ENCODE measurements at places on chromosomes 13 and 19.

GRCh38 chr19:53898636-53899341, 10.3 kb upstream of the CACNG7 start:
- no peak for DNase-seq

DNA sequence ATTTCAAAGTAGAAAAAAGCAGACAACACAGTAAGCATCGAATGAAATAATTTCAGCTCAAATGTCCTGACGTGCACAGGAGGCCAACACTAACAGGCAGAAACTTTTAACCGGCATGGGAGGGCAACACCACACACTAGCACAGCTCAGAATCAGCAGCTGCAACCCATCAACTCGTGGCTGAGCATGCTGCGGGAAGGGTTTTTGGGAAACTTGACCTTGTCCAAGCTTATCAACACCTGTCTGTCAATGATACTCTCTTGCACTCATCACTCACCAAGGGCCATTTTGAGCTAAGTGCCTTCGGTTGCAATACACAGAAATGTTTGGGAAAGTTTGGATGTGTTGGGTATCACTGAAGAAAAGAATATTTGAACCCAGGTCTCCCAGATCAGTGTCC, 483.7 kb downstream of the TSHZ3 start:
- DNase-seq = no peak

DNA sequence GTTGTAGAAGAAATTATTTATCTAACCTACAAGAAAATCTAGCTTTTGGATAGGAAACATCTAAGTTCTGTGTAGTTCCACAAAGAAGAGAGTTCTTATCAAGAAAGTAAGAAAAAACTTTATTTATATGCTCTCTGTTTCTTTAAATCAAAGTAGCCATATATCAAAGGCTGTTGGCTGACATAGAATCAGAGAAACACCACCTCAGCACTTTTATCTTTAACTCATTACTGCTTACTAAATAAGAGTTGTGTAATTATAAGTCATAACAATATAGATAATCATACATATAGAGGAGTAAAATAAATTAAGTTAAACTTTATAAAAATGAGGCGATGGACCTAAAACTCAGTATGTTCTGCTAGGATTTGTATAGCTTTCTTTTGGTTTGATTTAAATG, 570.6 kb downstream of the PCDH17 start:
- no peak for DNase-seq

DNA sequence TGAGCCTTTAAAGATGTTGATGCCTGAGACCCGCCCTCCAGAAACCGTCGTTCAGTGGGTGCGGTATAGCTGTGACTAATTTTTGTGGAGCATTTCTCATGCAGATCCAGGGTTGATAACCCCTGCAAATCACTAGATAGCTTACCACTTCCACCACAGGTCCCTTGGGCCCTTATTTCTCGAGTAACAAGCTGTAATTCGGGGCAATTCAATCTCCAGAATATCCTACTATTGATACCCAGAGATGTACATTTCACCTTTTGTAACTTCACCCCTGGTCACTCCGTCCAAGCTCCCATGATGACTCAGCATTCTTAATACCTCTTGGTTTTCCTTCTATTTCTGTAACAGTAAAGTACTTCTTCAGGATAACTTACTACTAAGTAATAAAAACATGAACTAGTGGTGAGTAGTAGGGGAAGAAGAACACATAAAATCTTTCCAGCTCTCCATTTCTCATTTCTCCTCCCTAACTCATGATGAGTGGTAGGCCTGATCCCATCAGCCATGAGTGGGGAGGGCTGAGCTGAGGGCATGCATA, 71.9 kb upstream of the UBL3 start:
- peak; percentile 69 for DNase-seq

DNA sequence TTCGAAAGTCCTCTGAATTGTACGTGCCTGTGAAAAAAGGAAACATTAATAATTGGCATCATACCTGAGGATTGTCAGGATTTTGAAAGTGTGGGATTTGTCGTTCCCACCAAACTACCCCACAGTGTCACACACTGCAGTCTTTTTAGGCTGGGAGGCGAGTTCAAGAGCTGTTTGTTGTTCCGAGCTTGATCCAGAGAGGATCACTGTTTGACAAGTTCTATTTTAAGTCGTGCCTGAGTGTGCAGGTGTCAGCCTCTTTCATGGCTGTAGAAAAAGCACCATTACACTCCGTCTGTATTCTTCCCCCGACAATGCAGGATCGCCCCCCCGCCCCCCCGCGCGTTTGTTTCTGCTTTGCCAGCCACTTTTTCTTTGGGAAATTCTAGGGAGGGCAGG, 635 bp upstream of the NBEA start:
- no peak for DNase-seq

DNA sequence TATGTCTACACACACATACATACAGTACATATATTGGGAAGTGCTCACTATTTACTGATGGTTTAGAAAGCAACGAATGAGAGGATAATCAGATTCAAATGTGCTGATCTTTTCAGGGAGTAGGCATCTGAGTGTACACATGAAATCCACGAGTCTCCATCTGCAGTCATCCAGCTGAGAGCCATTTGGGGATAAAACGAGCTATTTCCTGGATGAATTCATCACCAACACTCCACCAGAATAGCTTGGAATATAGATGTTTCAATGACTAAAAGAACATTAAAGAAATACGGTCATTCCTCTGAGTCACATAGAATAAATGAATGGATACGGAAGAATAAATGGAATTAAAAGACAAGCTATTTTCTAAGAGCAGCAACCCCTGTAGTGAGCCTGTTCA, 721.6 kb upstream of the ARGLU1 start:
- DNase-seq = no peak

DNA sequence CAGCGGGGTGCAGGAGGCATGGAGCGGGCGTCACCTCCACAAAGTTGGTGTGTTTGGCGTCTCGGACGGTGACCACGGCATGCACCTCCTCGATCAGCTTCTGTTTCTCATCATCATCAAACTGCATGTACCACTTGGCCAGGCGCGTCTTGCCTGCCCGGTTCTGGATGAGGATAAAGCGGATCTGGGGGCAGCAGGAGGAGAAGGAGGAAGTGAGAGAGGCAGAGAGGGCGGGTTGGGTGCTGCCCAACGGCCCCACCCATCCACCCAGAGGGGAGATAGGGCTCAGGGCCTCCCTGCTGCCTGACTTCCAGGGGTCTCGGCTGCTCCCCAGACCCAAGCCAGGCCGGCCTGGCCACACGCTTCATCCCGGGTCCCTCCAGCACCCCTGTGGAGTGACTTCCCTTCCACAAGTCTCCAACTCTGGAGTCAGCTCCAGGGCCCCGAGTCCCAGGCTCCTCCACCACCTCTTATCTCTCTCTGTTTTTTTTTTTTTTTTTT, 4.6 kb downstream of the AP2S1 start:
- no peak for DNase-seq

DNA sequence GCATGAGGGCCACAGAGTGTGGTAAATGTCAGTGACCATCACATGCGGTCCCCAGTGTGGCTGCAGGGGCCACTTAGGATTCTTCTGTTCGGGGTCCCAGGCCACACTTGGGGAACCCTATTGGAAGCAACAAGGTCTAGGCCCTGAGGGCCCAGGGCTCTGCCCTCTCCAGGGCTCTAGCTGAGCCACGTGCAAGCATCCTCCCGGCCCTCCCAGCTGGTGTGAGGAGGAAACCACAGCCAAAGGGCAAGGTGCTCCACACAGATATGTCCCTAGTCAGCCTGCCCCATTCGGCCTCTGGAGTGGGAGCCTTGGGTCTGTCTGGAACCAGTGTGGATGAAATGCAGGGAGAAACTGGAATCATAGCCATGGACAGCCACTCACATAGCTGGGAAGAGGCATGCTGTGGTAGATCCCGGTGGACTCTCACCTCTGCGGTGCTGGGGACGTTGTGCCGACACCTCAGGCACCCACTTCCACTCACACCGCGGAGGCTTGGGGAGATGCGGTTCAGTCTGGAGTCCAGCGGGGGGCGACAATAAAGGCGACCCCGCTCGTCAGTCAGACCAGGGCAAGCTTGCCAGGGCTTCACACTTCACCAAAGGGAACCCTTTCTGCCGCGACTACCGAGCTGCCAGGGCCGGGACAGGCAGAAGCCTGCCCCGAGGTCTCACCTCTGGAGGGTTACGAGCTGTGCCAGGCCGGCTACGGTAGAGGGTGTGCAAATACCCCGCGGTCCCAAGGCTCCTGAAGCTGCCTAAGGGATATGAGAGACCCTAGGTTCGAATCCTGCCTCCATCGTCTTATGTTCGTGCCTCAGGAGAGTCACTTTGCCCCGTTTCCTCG, 4.3 kb upstream of the ZNF497 start:
- no peak for DNase-seq

DNA sequence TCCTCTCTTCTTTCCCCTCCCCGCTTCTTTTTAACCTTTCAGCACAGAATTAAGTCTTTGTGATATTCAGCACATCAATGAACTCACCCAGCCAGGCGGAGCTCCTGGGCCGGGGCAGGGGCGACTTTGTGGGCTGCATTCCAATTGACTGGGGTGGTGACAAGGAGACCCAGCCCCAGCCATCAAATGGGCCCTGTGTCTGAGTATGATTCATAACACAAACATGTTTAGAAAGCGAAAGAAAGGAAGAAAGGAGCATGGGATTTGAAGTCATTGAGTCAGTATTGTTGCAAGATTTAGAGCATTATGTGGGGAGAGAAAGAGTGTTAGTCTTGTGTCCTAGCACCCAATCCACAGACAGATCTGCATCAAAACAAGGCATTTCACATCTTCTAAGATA, 185.3 kb downstream of the LHFPL6 start:
- peak; percentile 57 for DNase-seq

DNA sequence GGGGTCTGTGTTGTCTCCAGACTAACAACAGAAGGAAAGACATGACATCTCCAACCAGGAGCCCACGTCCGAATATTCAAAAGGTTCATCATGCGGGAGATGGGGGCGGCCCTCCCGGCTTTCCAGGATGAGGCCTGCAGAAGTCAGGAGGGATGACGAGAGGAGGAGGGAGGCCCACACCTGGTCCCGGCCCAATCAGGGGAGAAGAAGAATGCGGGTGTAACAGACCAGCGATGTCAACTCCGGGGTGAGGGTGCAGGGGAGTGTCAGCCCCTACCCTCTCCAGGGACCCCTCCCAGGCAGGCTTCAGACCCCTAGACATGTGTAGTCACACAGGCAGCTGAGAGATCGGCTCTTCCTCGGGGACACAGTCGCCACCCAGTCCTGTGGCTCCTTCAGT, 275.3 kb upstream of the ZNF507 start:
- no peak for DNase-seq

DNA sequence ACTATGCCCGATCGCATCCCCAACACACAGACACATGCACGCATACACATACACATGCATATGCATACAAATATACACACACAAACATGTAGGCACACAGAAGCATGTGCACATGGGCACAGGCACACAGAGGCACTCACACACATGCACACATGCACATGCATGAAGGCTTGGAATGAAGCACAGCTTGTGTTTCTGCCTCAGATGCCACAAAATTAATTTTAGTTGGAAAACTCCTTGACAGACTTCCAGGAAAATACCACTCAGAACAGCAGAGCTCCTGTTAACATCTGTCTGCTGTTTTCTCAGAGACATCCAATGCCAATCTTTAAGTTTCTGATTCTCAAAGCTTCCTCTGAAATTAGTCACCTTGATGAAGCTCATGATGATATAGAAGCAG, 532.7 kb downstream of the RFC3 start:
- DNase-seq = no peak

DNA sequence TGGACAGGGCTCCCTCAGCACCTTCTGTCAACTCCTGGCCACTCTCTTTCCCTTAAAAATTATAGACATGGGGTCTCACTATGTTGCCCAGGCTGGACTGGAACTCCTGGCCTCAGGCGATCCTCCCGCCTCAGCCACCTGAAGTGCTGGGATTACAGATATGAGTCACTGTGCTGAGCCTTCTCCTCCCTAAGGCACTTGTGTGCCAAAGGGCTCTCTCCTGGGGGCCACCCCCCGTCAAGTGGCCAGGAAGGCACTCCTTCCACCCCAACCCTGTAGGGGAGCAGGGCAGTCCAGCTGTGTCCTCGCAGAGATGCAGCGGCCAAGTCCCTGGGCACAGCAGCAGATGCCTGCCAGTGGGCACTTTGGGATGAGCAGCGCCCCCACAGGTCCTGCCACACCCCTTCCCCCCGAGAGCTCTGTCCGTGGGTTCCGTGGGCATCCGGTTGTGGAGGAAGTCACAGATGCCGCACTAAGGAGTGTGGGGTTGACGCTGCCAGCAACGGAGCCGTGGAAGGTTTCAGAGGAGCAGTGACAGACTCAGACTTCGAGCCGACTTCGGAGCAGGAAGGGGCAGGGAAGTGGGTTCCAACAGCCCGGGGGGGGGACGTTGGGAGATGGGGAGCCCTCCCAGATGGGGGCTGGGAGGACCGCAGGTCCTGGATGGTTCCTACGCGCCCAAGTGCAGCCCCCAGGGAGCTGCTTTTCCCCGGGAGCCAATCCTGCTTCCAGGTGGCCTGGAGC, 3.3 kb upstream of the UQCR11 start:
- DNase-seq = no peak

DNA sequence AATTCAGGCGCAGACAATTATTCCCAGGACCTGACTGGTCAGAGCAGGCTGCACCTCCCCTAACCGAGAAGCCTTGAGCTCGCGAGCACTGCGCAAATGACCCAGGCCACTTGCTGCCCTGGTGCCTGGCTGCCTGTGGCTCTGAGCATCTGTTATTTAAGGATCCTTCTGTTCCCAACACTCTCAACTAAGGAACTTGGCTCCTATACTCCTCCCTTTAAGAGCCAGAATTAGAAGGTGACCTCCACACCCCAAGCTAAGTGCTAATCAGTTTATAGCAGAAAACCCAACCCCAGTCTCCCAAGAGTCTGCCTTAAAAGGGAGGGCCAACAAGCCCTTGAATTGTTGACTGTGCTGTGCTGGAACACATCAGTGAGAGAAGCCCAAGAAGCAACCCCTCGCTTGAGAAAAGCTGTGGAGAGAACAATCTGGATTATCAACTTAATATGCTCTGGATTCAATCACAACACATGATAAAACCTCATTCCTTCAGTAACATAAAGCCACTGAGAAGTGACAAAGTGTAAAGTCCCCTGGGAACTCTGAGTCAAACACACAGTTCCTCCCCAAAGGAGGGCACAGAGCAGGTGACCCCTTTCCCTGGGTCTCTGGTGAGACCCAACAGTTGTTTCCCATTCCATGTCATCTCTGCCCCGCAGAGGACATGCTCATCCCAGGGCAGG, 14.6 kb downstream of the AKAP8L start:
- no peak for DNase-seq

- DNase-seq = peak; percentile 30
These were observed 813 bp downstream of the ZNF296 start for GRCh38 chr19:45075301-45076028.

DNA sequence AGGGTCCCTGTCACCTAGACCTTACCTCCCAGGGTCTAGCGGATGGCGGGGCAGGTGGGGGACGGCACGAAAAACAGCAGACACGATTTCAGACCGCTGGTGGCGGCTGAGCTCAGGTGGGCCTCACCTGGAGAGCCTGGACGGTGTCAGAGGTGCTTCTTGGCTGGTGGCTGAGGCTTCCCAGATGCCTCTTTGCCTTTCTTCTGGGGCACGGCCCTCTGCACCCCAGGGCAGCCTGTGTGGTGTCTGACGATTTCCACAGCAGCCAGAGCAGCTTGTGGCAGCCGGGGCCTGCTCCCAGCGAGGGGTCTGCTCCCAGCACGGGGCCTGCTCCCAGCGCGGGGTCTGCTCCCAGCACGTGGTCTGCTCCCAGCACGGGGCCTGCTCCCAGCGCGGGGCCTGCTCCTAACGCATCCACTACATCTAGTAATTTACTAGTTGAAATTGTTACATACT, 66.7 kb downstream of the ATP11A start:
- no peak for DNase-seq

GRCh38 chr19:13869281-13869680, 7.7 kb upstream of the NANOS3 start:
- DNase-seq = no peak

- DNase-seq = no peak
These were observed 1.7 kb upstream of the NUMBL start for GRCh38 chr19:40692212-40692551.

GRCh38 chr13:45216193-45216592, 15.3 kb upstream of the KCTD4 start:
- no peak for DNase-seq
